Fibroblast of lung (primary cell): ENCODE measurements at places on chromosomes 5 and 9.

- no peaks in the 10 kb centered on the region for H3K4me1 ChIP-seq
- no peak overlapping the region for H3K4me3 ChIP-seq
- no peaks in the 10 kb centered on the region for H3K36me3 ChIP-seq
Observed at GRCh38 chr5:145637396-145637795, 197.7 kb downstream of the PRELID2 start.

DNA sequence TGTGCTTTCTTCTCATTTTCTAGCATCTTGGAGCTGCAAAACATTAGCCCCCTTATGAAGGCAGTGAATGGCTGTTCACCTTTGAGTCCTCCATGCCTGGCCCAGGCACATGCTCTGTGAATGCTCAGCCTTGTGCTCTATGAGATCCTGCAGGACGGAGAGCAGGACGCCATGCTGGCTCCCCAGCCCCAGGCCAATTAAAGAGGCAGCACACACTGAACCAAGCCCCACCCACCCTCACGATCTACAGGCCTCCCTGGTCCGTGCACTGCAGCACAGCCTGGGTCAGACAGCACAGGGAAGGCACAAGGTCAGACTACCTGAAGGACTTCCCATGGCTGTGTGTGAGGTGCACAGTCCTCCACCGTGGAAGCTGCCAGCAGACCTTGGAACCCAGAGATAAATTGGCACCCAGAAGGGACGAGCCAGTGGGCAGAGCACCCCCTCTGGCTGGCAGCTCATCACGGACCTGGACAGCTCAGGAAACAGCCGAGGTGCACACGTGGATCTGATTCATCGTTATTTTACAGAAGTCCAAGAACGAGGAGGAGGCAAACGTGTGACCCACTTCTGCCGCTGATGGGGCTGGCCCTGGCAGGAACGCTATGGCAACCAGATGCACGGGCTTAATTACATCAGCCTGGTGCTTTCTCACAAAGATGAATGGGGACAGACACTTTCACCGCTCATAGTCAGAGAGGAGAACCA is 59.5 kb downstream of the OLFM1 start:
- H3K27me3 ChIP-seq = no peaks in the 10 kb centered on the region
- no peak overlapping the region for H3K27ac ChIP-seq
- no peak for DNase-seq
- no peaks in the 10 kb centered on the region for H3K36me3 ChIP-seq

- no peaks in the 10 kb centered on the region for H3K27me3 ChIP-seq
- no peak overlapping the region for H3K27ac ChIP-seq
- H3K4me1 ChIP-seq = no peaks in the 10 kb centered on the region
Observed at GRCh38 chr9:136695435-136695895, 8.2 kb upstream of the AGPAT2 start.

GRCh38 chr9:138103849-138104206 is 226.2 kb downstream of the CACNA1B start:
- DNase-seq = no peak
- H3K36me3 ChIP-seq = no peaks in the 10 kb centered on the region
- H3K27ac ChIP-seq = no peak overlapping the region

DNA sequence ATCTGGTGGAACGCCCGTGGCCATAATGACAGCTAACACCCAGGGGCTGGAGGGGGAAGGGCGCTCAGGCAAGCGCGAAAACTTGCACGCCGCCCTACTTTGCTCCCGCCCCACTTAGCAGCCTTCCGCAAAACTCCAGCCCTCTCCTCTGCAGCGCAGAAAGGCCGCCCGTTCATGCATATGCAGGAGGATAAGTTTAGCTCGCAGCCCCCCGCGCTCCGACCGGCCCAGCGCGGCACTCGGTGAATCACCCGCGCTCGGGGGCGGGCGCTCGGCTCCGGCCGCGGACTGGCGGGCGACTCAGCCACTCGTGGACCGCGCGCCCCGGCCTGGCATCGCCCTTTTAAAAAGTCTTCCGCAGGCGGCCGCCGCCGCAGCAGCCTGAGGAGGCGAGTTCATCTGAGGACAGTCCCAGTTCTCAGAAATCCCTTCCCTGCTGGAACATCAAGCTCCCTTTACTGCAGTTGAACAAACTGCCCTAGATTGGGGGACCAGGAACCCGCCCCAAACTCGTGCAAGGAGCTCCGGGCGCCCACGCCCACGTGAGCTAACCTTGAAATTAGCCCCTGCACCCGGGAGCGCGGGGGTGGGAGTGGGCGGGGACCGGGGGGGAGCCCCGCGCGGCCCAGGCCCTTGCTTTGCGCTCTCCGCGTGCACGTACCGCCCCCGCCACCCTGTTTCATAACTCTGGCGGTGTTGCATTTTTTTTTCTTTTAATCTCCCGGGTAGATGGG is 4.5 kb upstream of the KLF9 start:
- peak overlapping the region; percentile 59 for H3K4me3 ChIP-seq
- H3K36me3 ChIP-seq = no peaks in the 10 kb centered on the region
- H3K27me3 ChIP-seq = no peaks in the 10 kb centered on the region
- peaks cover 25% of the 10 kb centered on the region for H3K4me1 ChIP-seq
- peak overlapping the region; percentile 99 for H3K27ac ChIP-seq

- no peak for DNase-seq
- H3K27ac ChIP-seq = no peak overlapping the region
- H3K4me3 ChIP-seq = no peak overlapping the region
- H3K4me1 ChIP-seq = no peaks in the 10 kb centered on the region
- H3K36me3 ChIP-seq = no peaks in the 10 kb centered on the region
- H3K27me3 ChIP-seq = no peaks in the 10 kb centered on the region
Observed at GRCh38 chr9:112005939-112006338, 109.3 kb downstream of the UGCG start.

GRCh38 chr9:33159777-33160127 is 7.4 kb downstream of the B4GALT1 start:
- no peaks in the 10 kb centered on the region for H3K27me3 ChIP-seq
- peaks cover 62% of the 10 kb centered on the region for H3K4me1 ChIP-seq
- H3K27ac ChIP-seq = peak overlapping the region; percentile 92
- H3K36me3 ChIP-seq = no peaks in the 10 kb centered on the region
- peak overlapping the region; percentile 4 for H3K4me3 ChIP-seq

GRCh38 chr9:76835571-76836283 is 70.2 kb downstream of the PRUNE2 start:
- H3K4me3 ChIP-seq = peak overlapping the region; percentile 24
- peak overlapping the region; percentile 70 for H3K27ac ChIP-seq
- H3K36me3 ChIP-seq = no peaks in the 10 kb centered on the region
- H3K4me1 ChIP-seq = peaks cover 4% of the 10 kb centered on the region
- peak; percentile 96 for DNase-seq

- H3K4me1 ChIP-seq = peaks cover 44% of the 10 kb centered on the region
- no peak overlapping the region for H3K4me3 ChIP-seq
- no peaks in the 10 kb centered on the region for H3K36me3 ChIP-seq
- peak; percentile 78 for DNase-seq
- H3K27ac ChIP-seq = peak overlapping the region; percentile 16
Observed at GRCh38 chr9:113955076-113955752, 79.1 kb downstream of the ZNF618 start.

- H3K27me3 ChIP-seq = no peaks in the 10 kb centered on the region
- no peak overlapping the region for H3K4me3 ChIP-seq
- no peak overlapping the region for H3K27ac ChIP-seq
- no peaks in the 10 kb centered on the region for H3K36me3 ChIP-seq
Observed at GRCh38 chr5:139038613-139039305, 159.4 kb downstream of the SIL1 start.

DNA sequence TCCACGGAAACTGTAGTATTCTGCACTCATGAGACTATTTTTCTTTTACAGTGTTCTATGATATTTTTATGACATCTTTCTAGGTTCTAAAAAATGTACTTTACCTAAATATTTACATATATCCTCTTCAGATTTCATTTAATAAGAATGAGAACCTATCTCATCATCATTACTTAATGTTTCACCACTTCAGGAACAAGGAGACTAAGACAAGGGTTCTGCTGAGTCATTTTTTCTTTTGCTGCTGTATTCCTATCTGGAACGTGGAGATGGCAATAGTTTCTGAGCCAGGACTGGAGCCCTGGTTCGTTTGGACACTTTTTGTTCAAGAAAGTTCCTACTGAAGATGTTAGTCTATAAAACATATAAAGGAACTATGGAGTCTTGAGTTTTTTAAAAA is 258.2 kb upstream of the MAP3K1 start:
- no peak overlapping the region for H3K4me3 ChIP-seq
- peak; percentile 33 for DNase-seq
- no peak overlapping the region for H3K27ac ChIP-seq
- no peaks in the 10 kb centered on the region for H3K4me1 ChIP-seq

- no peaks in the 10 kb centered on the region for H3K27me3 ChIP-seq
- no peak overlapping the region for H3K27ac ChIP-seq
- no peak overlapping the region for H3K4me3 ChIP-seq
- H3K4me1 ChIP-seq = no peaks in the 10 kb centered on the region
Observed at GRCh38 chr5:156093024-156093423, 233.9 kb upstream of the SGCD start.

- no peaks in the 10 kb centered on the region for H3K36me3 ChIP-seq
- no peaks in the 10 kb centered on the region for H3K27me3 ChIP-seq
- DNase-seq = peak; percentile 40
- H3K27ac ChIP-seq = no peak overlapping the region
- H3K4me3 ChIP-seq = no peak overlapping the region
Observed at GRCh38 chr5:10374046-10375022, 20.8 kb downstream of the MARCHF6 start.

- peaks cover 2% of the 10 kb centered on the region for H3K4me1 ChIP-seq
- H3K27ac ChIP-seq = no peak overlapping the region
- no peak overlapping the region for H3K4me3 ChIP-seq
Observed at GRCh38 chr9:33452828-33453271, 5.5 kb upstream of the AQP3 start.

DNA sequence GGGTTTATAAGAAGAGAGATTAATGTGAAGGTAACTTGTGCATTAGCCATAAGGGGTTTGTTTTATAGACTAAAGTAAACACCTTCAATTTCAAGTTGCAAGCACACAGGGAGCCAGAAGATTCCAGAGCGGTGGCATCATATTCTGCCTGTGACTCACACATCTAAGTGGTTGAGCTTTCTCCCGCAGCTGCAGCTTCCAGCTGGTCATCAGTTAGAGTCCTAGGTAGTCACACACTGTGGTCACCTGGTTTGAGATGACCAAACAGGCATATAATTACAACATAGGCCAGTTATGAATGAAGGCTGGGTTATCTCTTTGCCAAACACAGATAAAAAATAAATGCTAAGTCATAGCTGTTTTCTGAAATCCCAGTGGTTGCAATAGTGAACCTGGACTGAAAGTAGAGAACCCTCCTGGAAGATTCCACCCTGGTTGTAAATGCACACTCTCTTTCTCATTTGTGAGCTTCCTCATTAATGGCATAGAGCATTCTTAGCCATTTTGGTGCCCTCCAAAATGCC is 171.3 kb downstream of the GDNF start:
- no peak overlapping the region for H3K4me3 ChIP-seq
- DNase-seq = peak; percentile 100
- H3K27me3 ChIP-seq = no peaks in the 10 kb centered on the region

GRCh38 chr5:178214160-178214803 is 9.9 kb downstream of the HNRNPAB start:
- H3K4me3 ChIP-seq = no peak overlapping the region
- H3K4me1 ChIP-seq = no peaks in the 10 kb centered on the region
- DNase-seq = no peak
- no peak overlapping the region for H3K27ac ChIP-seq
- H3K36me3 ChIP-seq = peaks cover 38% of the 10 kb centered on the region

DNA sequence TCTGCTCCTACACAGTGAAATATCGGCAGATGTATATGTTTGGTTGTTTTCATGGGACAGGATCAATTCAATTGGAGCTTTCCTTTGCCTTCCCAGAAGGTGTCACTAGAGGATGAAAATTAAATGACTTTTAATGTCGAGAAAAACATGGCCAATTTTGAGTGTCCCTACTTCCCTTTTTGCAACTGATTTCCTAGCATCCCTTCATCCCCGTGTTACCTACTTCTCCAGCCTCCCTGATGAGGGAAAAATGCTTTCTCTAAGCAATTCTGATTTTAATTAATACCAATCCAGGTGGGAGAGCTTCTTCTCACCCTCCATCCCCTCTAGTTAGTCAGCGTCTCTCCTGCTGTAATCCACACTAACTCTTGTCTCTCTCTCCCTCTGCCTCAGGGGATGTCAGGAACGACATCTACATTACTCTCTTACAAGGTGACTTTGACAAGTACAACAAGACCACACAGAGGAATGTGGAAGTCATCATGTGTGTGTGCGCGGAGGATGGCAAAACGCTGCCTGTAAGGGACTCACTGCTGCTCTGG is 64.9 kb downstream of the DOCK2 start:
- H3K36me3 ChIP-seq = no peaks in the 10 kb centered on the region
- H3K4me1 ChIP-seq = peaks cover 11% of the 10 kb centered on the region
- no peak overlapping the region for H3K4me3 ChIP-seq
- DNase-seq = peak; percentile 47
- no peaks in the 10 kb centered on the region for H3K27me3 ChIP-seq

- H3K4me1 ChIP-seq = peaks cover 5% of the 10 kb centered on the region
- no peaks in the 10 kb centered on the region for H3K36me3 ChIP-seq
- no peak overlapping the region for H3K4me3 ChIP-seq
- peak; percentile 28 for DNase-seq
- no peak overlapping the region for H3K27ac ChIP-seq
Observed at GRCh38 chr9:88605512-88606362, 70.8 kb downstream of the NXNL2 start.

DNA sequence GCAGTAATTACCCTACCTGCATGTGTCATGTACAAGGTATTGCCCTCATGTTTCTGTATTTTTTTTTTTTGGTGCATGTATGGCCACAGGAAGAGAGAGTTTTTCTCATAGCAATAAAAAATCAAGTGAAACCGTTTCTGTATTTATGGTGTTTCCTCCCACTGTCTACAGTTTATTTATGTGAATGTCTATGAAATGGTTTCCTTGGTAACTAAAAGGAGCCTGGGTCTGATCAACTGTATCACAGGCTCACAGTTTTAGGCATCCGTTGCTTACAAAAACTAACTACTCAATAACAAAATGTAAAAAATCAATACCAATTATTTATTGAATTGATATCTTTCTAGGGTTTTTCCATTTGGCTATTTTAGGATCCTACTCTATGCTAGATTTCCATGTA is 464.4 kb downstream of the TAF11L14 start:
- no peak overlapping the region for H3K27ac ChIP-seq
- H3K27me3 ChIP-seq = no peaks in the 10 kb centered on the region
- H3K36me3 ChIP-seq = no peaks in the 10 kb centered on the region
- no peak for DNase-seq

- H3K4me1 ChIP-seq = no peaks in the 10 kb centered on the region
- H3K36me3 ChIP-seq = no peaks in the 10 kb centered on the region
- no peak overlapping the region for H3K27ac ChIP-seq
- H3K27me3 ChIP-seq = no peaks in the 10 kb centered on the region
- no peak for DNase-seq
- H3K4me3 ChIP-seq = no peak overlapping the region
Observed at GRCh38 chr5:134479839-134480238, 45.6 kb upstream of the JADE2 start.

- peak within 1 kb of the TSS; percentile 84 for H3K27ac ChIP-seq
- peak within 1 kb of the TSS; percentile 98 for H3K4me3 ChIP-seq
- peak; percentile 100 for DNase-seq
Observed at GRCh38 chr5:93582677-93583438, at the start of gene NR2F1. Gene NR2F1, plus strand, starts transcription at chr5:93583222. Its CDS starts 1,802 bp downstream, at chr5:93585024.

GRCh38 chr5:116423141-116423540 is 151.5 kb downstream of the SEMA6A start:
- H3K27me3 ChIP-seq = no peaks in the 10 kb centered on the region
- H3K4me3 ChIP-seq = no peak overlapping the region
- H3K36me3 ChIP-seq = no peaks in the 10 kb centered on the region
- H3K27ac ChIP-seq = no peak overlapping the region
- no peaks in the 10 kb centered on the region for H3K4me1 ChIP-seq
- DNase-seq = no peak

- no peaks in the 10 kb centered on the region for H3K36me3 ChIP-seq
- H3K4me3 ChIP-seq = no peak overlapping the region
- H3K4me1 ChIP-seq = peaks cover 2% of the 10 kb centered on the region
- H3K27me3 ChIP-seq = no peaks in the 10 kb centered on the region
- DNase-seq = no peak
- no peak overlapping the region for H3K27ac ChIP-seq
Observed at GRCh38 chr5:125452991-125453390, 706.6 kb upstream of the ZNF608 start.

GRCh38 chr9:131394464-131395156 is 724 bp downstream of the PRRC2B start:
- no peaks in the 10 kb centered on the region for H3K27me3 ChIP-seq
- peaks cover 25% of the 10 kb centered on the region for H3K4me1 ChIP-seq
- peak overlapping the region; percentile 90 for H3K4me3 ChIP-seq
